Purkinje cell (primary cell): ENCODE measurements at places on chromosomes 3 and 15. TPM values are rescaled to one million over a fixed set of nuclear protein-coding genes. Genes with fewer than 3 reads are reported as not detected.

POPDC2 gene
- polyA plus RNA-seq = not detected in 2 replicates

PROS1 gene
- polyA plus RNA-seq = 4.8 and 6.2 TPM in 2 replicates

CLDN16 gene
- polyA plus RNA-seq = not detected in 2 replicates

CMTM6 gene
- 19.3 and 21.0 TPM in 2 replicates for polyA plus RNA-seq

CYP1A1 gene
- polyA plus RNA-seq = not detected in 2 replicates

GUCA1C gene
- polyA plus RNA-seq = not detected in 2 replicates

CLEC3B gene
- polyA plus RNA-seq = not detected in 2 replicates

MUC20 gene
- polyA plus RNA-seq = 2.7 and 3.4 TPM in 2 replicates

GP5 gene
- not detected in 2 replicates for polyA plus RNA-seq

PLCH1 gene
- polyA plus RNA-seq = 1.7 and 2.3 TPM in 2 replicates

LRRIQ4 gene
- not detected in 2 replicates for polyA plus RNA-seq

RBP2 gene
- polyA plus RNA-seq = not detected in 2 replicates

OR5H2 gene
- polyA plus RNA-seq = not detected in 2 replicates

GOLGA6A gene
- polyA plus RNA-seq = not detected in 2 replicates

PLSCR2 gene
- polyA plus RNA-seq = 9.1 and 10.3 TPM in 2 replicates

FBLN2 gene
- 1.2 and 2.0 TPM in 2 replicates for polyA plus RNA-seq

SNRK gene
- 15.1 and 17.9 TPM in 2 replicates for polyA plus RNA-seq

RETNLB gene
- not detected in 2 replicates for polyA plus RNA-seq

SNURF gene
- polyA plus RNA-seq = 13.8 and 19.7 TPM in 2 replicates

FAM43A gene
- polyA plus RNA-seq = 1.3 and 1.5 TPM in 2 replicates

IL17RB gene
- polyA plus RNA-seq = 4.7 and 5.1 TPM in 2 replicates

ADCY5 gene
- polyA plus RNA-seq = 0.21 and 0.99 TPM in 2 replicates

RYR3 gene
- 3.4 and 3.8 TPM in 2 replicates for polyA plus RNA-seq

PCSK6 gene
- polyA plus RNA-seq = 13.5 and 20.1 TPM in 2 replicates

TMA7 gene
- polyA plus RNA-seq = 1,236 and 1,273 TPM in 2 replicates

GMPS gene
- polyA plus RNA-seq = 21.3 and 21.8 TPM in 2 replicates

TUSC7 gene
- polyA plus RNA-seq = 5.7 TPM in 1 of 2 replicates, not detected in the other

ASB14 gene
- polyA plus RNA-seq = 0.13 and 1.8 TPM in 2 replicates

EPB42 gene
- polyA plus RNA-seq = not detected in 2 replicates

LRRC2 gene
- polyA plus RNA-seq = 0.04 and 1.6 TPM in 2 replicates

AP3B2 gene
- polyA plus RNA-seq = 96.5 and 115 TPM in 2 replicates

FRMD4B gene
- 0.27 and 0.51 TPM in 2 replicates for polyA plus RNA-seq

IQCH gene
- 1.8 and 5.2 TPM in 2 replicates for polyA plus RNA-seq

PPCDC gene
- 1.2 and 4.1 TPM in 2 replicates for polyA plus RNA-seq

DTX3L gene
- 0.36 and 0.64 TPM in 2 replicates for polyA plus RNA-seq

ITPKA gene
- 44.5 and 59.6 TPM in 2 replicates for polyA plus RNA-seq

SCN11A gene
- polyA plus RNA-seq = 0.66 and 0.69 TPM in 2 replicates

SERINC4 gene
- polyA plus RNA-seq = not detected in 2 replicates

CATSPER2 gene
- polyA plus RNA-seq = 8.9 and 13.0 TPM in 2 replicates

HDGFL3 gene
- 25.6 and 34.8 TPM in 2 replicates for polyA plus RNA-seq

PEX5L gene
- polyA plus RNA-seq = 1.4 and 15.9 TPM in 2 replicates

CALML4 gene
- polyA plus RNA-seq = 1.2 and 4.1 TPM in 2 replicates

SPRED1 gene
- polyA plus RNA-seq = 5.1 and 12.6 TPM in 2 replicates

UBA7 gene
- polyA plus RNA-seq = 0.52 TPM in 1 of 2 replicates, not detected in the other

DUOXA2 gene
- polyA plus RNA-seq = not detected in 2 replicates

ERICH6 gene
- 0.79 TPM in 1 of 2 replicates, not detected in the other for polyA plus RNA-seq

HACL1 gene
- polyA plus RNA-seq = 4.2 and 10.8 TPM in 2 replicates

LDHAL6B gene
- polyA plus RNA-seq = not detected in 2 replicates

WNT5A gene
- polyA plus RNA-seq = 9.3 and 9.9 TPM in 2 replicates

GOLGA6D gene
- polyA plus RNA-seq = not detected in 2 replicates

NR2F2 gene
- 38.7 and 46.0 TPM in 2 replicates for polyA plus RNA-seq

KIF7 gene
- 0.25 and 0.85 TPM in 2 replicates for polyA plus RNA-seq

IGSF11 gene
- polyA plus RNA-seq = 0.27 and 3.6 TPM in 2 replicates

RPL39L gene
- 8.8 and 13.8 TPM in 2 replicates for polyA plus RNA-seq

BCL2A1 gene
- not detected in 2 replicates for polyA plus RNA-seq
